ENCODE measurements at places on chromosomes 12 and 14.

GRCh38 chr14:60350366-60350720 lies 101.3 kb downstream of the PPM1A start:
- H3K4me3 ChIP-seq: no peak overlapping the region
- peak; percentile 33 for DNase-seq
- no peak overlapping the region for H3K27ac ChIP-seq
- H3K27me3 ChIP-seq: no peaks in the 10 kb centered on the region
- no peaks in the 10 kb centered on the region for H3K4me1 ChIP-seq
- no peaks in the 10 kb centered on the region for H3K36me3 ChIP-seq

GRCh38 chr12:110932046-110932445 lies 11.7 kb upstream of the MYL2 start:
- no peaks in the 10 kb centered on the region for H3K4me1 ChIP-seq
- H3K36me3 ChIP-seq: no peaks in the 10 kb centered on the region
- no peak overlapping the region for H3K4me3 ChIP-seq
- DNase-seq: peak; percentile 17

DNA sequence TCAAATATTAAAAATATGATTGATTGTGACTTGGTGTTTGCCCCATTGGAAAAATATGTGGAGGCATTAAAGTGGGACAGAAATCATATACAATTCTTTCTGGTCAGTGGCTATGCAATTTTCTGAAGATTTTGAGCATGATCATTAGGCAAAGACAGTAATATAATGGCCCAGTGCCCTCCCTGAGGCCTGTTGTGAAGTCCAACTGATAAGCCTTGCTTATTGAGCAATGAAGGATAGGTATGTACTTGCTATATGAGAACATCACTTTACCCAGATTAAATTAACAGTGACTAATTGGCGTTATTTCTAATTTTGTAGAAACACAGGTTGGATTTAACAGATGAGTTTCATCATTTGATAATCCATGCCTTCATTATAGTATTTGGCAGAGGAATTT lies 57.1 kb downstream of the NKX2-1 start:
- H3K27me3 ChIP-seq: no peaks in the 10 kb centered on the region
- H3K27ac ChIP-seq: no peak overlapping the region
- H3K36me3 ChIP-seq: no peaks in the 10 kb centered on the region
- H3K4me1 ChIP-seq: no peaks in the 10 kb centered on the region
- DNase-seq: no peak
- H3K4me3 ChIP-seq: no peak overlapping the region

DNA sequence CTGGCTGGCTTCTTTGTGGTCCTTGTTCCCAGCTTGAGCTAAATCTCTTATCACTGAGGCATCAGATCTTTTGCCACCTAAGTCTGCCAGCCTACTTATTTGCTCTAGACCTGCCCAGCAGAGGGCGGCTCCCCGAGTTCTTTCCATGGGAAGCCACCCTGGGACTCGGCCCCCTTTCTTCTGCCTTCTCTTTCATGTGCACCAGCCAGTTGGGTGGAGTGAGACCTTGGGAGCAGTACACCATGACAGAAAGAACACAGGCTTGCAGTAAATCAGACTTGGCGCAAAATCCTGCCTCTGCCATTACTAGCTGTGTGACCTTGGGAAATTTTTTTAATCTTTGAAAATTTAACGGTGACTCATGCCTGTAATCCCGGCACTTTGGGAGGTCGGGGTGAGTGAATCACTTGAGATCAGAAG lies 7.4 kb downstream of the SMAGP start:
- no peaks in the 10 kb centered on the region for H3K4me1 ChIP-seq
- H3K27me3 ChIP-seq: no peaks in the 10 kb centered on the region
- DNase-seq: no peak
- H3K27ac ChIP-seq: no peak overlapping the region

GRCh38 chr12:57176846-57177245 lies 29.4 kb upstream of the LRP1-AS start:
- H3K4me1 ChIP-seq: peaks cover 59% of the 10 kb centered on the region
- H3K4me3 ChIP-seq: no peak overlapping the region
- no peak for DNase-seq
- H3K27ac ChIP-seq: no peak overlapping the region
- H3K27me3 ChIP-seq: peaks cover 18% of the 10 kb centered on the region
- H3K36me3 ChIP-seq: no peaks in the 10 kb centered on the region

DNA sequence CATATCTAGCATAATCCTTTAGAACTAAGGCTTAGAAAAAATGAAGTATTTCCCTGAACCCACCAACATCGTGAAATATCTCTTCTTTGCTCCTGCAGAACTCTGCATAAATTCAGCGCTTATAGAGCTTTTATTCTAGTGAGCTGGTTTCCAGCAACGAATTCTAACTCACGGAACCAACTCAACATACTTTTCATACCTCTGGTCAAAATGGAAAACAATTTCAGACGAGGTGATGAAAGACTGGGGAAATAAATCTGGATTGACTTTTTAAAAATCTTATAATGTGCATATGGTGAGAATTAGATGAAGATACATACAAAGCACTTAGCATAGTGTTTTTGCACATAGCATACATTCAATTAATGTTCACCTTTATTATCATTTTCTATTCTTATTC lies 62.6 kb upstream of the BBS10 start:
- no peak overlapping the region for H3K27ac ChIP-seq
- no peak for DNase-seq
- no peaks in the 10 kb centered on the region for H3K36me3 ChIP-seq
- H3K4me3 ChIP-seq: no peak overlapping the region
- no peaks in the 10 kb centered on the region for H3K4me1 ChIP-seq

DNA sequence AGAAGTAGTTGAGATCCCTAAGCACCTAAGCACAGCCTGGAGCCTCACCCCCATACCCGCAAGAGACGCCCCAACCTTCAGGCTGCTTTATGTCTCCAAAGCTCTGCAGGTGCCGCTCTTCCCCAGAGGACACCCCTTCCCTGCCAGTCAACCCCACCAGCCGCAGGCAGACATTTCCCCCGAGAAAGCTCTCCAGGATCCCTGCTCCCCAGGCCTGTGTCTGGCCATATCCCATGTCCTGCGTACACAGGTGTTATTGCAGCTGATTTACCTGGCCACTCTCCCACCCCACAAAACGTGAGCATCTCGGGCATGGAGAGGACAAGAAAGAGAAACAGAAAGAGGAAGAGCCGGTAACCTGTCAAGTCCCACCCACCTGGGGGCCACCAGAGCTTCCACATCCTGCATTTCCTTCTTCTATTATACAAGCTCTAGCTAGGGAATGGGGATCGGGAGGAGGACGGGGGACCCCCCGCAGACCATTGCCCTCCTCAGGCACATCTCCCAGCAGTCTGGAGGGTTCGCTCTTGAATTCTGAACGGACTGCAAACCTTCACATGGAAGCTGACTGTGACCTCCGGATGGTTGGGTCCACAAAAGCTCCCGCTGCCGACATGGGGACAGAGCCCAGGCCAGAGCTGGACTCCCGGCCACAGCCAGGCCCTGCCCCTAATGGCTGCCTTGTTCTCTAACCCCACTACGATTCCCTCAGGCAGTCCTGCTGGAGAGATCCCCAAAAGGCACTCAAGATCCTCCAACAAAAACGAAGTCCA lies 17.6 kb downstream of the CCDC88C start:
- no peak for DNase-seq
- H3K4me3 ChIP-seq: no peak overlapping the region
- peaks cover 3% of the 10 kb centered on the region for H3K36me3 ChIP-seq
- H3K27ac ChIP-seq: no peak overlapping the region
- H3K4me1 ChIP-seq: peaks cover 34% of the 10 kb centered on the region
